ENCODE measurements at places on chromosomes 12 and 14. TPM values are rescaled to one million over a fixed set of nuclear protein-coding genes. Genes with fewer than 3 reads are reported as not detected.

KRT7 gene
- total RNA-seq: 125 TPM

DNAJC22 gene
- total RNA-seq: 5.0 TPM

NACA gene
- total RNA-seq: 988 TPM

DBX2 gene
- 0.10 TPM for total RNA-seq

MYH6 gene
- 0.50 TPM for total RNA-seq

TMEM30B gene
- 12.2 TPM for total RNA-seq

ABCC9 gene
- 7.8 TPM for total RNA-seq

CLEC4E gene
- total RNA-seq: not detected

CD4 gene
- 0.64 TPM for total RNA-seq

KERA gene
- 0.17 TPM for total RNA-seq

NDRG2 gene
- 150 TPM for total RNA-seq

TAS2R43 gene
- total RNA-seq: 1.0 TPM

B3GNT4 gene
- total RNA-seq: 0.86 TPM

SCNN1A gene
- total RNA-seq: 29.2 TPM

DNA sequence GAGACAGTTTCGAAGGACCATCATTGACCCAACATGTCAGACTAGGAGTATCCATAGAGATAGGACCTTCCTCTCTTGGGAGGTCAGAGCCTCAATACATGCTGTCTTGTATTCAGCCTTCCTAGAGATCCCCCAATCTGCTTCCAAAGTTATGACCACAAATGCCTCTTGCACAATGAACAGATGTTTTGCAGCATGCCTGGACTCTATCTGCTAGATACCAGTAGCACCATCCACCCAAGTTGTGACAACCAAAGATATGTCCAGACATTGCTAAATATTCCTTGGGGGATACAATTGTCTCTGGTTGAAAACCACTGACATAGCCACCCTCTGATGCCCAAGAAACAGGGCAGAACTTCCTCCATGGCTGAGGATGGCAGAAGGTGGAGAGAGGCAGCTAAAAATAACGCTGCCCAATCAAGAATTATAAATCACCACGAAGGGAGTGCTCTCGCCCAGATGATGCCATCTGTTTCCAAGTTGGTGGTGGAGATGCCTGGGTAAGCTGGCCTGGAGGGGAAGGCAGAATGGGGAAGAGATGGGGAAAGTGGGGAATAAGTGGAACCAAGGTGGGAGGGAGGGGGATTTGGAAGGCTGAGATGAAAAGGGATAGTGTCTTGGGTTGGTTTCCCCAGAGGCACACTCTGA is 42.9 kb upstream of the NOS1 start:
- no peak for DNase-seq

DNA sequence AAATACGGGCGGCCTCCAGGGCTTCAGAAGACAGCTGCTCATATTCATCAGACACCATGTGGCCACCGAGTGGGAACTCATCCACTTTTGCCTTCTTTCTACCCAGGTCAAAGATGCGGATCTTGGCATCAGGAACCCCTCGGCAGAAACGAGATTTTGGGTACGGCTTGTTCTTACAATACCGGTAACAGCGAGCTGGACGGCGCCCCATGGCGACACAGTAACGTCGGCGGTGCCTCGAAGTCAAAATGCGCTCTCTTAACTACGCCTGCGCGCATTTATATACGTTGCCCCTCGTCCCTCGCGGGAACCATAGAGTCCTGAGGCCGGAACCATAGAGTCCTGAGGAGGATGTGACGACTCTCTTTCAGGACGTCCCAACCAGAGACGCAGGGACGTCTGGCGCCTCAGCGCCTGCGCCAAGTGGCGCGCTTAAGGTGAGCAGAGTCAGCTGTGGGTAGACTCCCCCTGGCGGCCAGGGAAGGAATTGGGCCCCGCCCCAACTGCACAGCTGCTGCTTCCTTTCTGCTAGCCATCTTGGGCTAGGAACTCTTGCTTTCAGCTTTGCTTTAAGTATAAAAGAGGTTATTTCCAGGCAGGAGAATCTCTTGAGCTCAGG is at the start of gene RPL10L:
Gene RPL10L (minus strand): TSS at position 256 of the 619 bp plus-strand sequence. CDS start 45 bp downstream, at position 211.
- no peak for DNase-seq

- no peak for DNase-seq
Observed at GRCh38 chr14:104898870-104899510, 25.7 kb upstream of the PLD4 start.

GRCh38 chr14:95346820-95347219 is 27.1 kb upstream of the CLMN start:
- no peak for DNase-seq

DNA sequence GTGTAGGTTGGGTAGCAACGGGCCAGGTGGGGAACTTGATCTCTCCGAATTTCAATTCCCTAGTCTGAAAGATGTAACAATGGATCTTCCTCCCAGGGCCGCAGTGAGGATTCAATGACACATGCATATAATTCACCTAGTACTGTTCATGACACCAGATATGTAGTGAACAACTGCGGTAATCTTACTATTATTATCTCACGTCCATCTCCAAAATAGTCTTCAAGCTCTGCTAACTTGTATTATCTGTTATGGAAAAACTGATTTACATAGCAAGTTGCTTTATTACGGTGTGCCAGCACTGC is 26.4 kb downstream of the MOK start:
- DNase-seq: no peak

DNA sequence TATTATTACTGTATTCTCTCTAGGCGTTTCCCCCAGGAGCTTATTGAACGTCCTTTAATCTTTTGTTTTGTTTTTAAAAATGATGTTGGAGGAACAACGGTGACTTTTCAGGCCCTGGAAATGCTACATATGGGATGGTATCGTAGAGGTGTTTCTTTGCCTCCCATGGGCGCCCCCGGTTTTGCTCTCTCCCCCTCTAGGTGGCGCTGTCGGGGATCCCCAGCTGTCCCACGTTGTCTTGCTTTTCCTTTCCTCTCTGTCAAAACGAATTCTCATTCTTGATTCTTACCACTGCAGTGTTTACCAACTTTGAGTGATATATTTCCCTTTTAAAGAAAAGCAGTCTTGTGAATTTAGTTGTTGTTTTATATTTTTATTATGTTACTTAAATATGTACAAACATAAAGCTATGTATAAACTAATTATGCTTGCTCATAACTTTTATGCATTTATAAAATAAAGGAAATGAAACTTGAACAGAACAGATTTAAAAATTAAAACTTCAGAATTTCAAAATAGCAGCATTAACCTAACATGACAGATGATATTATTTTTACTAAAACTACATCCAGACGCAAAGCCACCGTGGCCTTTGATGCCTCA is 171.9 kb downstream of the RGS6 start:
- DNase-seq: no peak

GRCh38 chr12:11886339-11886738 is 184.4 kb upstream of the BCL2L14 start:
- DNase-seq: no peak

- no peak for DNase-seq
Observed at GRCh38 chr14:25929881-25930615, 667.8 kb downstream of the NOVA1 start.

DNA sequence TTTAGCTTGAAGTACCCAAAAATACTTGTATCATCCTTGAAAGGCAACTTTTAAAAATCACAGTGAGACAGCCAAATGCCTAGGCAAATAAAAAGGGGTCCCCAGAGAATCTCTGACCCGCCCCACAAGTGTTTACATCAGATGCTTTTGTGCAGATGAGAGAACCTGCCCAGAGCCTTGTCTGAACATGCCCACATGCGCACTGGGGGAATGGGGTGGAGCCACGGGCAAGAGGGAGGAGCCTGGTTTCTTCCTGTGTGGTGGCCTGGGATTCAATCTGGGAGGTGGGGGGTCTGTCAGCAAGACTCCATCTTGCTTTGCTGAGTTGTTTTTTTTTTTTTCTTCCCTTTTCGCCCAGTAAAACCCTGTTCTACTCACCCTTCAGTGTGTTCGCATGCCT is 381.7 kb upstream of the CCDC196 start:
- no peak for DNase-seq

DNA sequence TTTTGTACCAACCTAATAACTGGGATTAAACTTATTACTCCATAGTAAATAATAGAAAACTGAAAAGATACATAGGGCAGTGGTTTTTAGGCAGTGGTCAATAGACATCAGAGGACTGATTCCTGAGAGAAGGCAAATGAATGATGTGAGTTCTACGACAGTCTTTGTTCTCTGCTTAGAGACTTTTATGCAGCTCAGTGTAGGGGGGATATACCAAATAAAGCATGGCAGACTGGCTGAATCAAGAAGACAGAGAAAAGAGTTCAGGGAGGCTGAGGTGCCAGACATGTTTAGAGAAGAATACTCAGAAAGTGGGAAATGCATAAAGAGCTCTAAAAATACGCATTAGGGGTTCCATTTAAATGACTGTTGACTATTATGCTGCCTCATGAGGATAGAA is 320.8 kb upstream of the FAR2 start:
- no peak for DNase-seq

- DNase-seq: no peak
Observed at GRCh38 chr14:94040247-94040646, 14.1 kb downstream of the OTUB2 start.

GRCh38 chr14:104641753-104642539 is 37.4 kb upstream of the TMEM179 start:
- DNase-seq: no peak

GRCh38 chr14:95058491-95058890 is 98.8 kb downstream of the DICER1 start:
- DNase-seq: no peak

DNA sequence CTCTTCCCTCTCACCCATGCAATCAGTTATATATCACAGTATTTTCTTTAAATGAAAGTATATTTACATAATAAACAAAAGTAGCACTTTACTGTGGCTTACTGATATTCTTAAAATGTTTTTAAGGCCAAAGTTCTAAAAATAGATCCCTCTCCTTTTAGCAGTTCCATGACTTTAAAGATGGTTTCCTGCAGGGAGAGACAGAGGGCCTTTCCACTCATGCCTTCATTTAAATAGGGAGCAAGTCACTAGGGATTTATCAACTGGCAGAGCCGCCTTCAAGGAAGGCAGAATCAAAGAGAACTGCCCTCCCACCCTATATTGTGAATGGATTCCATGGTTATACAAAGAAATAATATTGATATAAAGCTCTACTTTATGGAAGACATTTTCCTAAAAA is 55.5 kb downstream of the DUSP16 start:
- DNase-seq: no peak

GRCh38 chr12:10158406-10158805 is 13.5 kb downstream of the OLR1 start:
- DNase-seq: no peak

- no peak for DNase-seq
Observed at GRCh38 chr12:21843795-21844194, 69.3 kb upstream of the KCNJ8 start.

GRCh38 chr14:26888592-26888991 is 290.8 kb upstream of the NOVA1 start:
- DNase-seq: no peak

DNA sequence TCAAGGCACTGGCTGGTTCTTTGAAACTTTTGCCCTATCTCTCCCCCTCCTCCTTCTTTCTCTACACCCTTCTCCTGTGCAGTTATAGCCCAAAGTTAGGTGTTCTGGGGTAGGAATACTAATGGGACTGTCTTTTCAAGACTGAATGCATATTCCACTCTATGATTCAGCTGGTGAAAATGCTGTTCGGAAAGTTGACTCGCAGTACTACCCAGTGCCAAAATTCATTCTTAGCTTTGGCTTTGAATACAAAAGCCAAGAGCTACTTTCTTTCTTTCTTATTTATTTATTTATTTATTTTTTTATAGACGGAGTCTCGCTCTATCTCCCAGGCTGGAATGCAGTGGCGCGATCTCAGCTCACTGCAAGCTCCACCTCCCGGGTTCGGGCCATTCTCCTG is 249.2 kb downstream of the ETNK1 start:
- no peak for DNase-seq

DNA sequence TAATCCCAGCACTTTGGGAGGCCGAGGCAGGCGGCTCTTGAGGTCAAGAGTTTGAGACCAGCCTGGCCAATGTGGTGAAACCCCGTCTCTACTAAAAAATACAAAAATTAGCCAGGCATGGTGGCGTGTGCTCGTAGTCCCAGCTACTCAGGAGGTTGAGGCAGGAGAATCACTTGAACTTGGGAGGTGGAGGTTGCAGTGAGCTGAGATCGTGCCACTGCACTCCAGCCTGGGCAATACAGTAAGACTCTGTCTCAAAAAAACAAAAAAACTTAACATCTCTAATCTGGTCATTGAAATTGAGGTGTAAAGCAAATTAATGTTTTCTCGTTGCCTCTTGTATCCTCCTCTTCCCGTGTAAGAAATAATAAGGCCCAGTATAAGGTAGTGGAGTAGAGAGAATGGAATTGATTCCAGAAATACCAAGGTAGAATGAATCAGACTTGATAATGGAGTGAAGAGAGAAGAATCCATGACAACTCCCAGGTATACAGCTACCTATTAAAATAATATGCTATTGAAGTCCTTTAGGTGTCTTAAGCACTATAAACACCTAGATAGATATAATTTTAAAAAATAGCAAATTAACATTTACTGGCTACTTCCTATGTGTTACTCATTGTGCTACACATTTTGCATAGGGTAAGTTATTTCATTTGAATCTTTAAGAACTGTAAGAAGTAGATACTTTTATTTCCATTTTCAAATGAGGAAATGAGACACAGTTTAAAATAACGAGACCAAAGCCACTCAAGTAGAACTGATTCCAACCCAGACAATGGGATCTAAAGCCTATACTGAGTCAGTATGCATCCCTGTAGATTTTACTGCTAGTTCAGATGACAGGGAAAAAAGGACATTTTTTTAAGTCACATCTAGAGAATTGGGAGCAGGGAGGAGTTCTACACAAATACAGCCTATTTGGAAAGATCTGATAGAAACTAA is 23.2 kb downstream of the RAP1B start:
- DNase-seq: no peak

- no peak for DNase-seq
Observed at GRCh38 chr14:78028471-78028870, 141.7 kb upstream of the NRXN3 start.

DNA sequence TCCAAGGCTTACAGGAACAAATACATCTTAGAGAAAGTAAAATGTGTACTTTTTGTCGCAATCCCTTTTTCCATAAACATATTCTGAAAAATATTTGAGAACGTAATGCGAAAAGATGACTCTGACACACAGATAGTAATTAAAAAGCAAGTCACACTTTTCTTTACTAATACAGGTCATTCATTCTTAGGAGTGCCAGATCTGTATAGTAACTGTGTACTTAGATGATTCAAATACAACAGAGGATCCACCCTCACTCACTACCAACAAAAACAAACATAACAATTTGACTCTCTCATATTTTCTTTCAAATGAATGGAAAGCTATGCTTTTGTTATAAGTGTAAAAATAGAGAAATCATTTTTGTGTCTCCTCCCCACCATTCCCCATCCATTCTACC is 795.4 kb downstream of the SLC6A15 start:
- no peak for DNase-seq

DNA sequence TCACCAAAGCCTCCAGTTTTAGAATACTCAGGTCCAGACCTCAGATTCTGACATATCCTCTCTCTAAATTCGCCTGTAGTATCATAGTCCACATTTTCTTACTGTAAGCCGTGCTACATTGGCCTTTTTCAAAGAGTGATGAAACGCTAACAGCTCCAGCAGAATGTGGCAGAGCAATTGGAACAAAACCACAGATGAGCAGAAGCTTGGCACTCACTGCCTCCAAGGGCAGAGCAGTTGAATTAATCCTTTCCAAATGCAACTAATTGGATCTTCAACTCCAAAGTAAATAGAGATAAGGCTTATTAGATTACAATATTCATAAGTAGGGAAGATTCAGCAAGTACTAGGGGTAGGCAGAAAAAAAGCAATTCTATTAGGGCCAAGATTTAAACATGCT is 128.3 kb downstream of the SLC35F4 start:
- no peak for DNase-seq

GRCh38 chr14:85528897-85529631 is 880 bp upstream of the FLRT2 start:
- DNase-seq: no peak
